Brain (organoid and tissue), 16 donors: ENCODE measurements at places on chromosomes 4 and X. TPM values are rescaled to one million over a fixed set of nuclear protein-coding genes. Genes with fewer than 3 reads are reported as not detected.

TCEAL2 gene
- polyA plus RNA-seq, result 163 TPM

CITED1 gene
- polyA plus RNA-seq, result 7.4 TPM

SCML2 gene
- polyA plus RNA-seq, result 3.9 TPM

RNF212 gene
- polyA plus RNA-seq, result 41.7 TPM

HGFAC gene
- polyA plus RNA-seq, result 0.88 TPM

SGMS2 gene
- polyA plus RNA-seq, result not detected
